Fibroblast of mammary gland (primary cell): ENCODE measurements at places on chromosomes 1 and 21.
A peak's percentile ranks its signal among the peaks of the same experiment; 100 is the strongest.

- no peak for DNase-seq
These were observed 49.2 kb upstream of the TACSTD2 start for GRCh38 chr1:58626293-58626692.

DNA sequence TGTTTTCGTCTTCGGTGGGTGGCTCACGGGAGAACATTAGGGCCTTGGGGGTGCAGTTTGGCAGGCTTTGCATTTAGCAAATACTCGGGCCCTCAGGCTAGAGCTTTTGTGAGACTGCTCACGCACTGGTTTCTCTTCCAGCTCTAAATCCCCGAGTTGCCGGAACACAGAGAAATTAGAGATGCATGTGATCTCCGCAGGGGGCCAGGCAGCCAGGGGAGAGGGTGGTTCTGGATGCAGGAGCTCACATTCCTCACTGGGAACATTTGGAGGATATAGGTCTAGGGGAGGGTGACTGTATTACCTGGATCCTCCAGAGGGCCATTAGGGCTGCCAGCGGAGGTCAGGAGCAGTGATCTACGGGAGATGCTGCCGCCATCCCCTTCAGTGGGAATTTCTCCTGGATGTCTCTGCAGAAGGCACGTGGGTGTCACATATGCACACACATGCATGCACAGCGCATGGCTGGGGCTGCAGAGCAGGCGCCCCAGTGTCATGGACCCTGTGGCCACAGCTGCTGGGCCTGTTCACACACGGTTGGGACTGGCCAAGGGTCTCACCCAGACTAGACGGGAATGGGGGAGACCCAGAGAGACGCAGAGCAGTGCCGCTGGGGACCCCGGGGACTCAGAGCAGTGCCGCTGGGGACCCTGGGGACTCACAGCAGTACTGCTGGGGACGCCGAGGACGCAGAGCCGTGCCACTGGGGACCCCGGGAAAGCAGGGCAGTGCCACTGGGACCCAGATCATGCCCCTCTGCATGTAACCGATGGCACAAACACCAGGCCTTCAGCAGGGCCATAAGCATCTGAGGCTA lies 258.7 kb downstream of the CAMTA1 start:
- DNase-seq, result no peak

DNA sequence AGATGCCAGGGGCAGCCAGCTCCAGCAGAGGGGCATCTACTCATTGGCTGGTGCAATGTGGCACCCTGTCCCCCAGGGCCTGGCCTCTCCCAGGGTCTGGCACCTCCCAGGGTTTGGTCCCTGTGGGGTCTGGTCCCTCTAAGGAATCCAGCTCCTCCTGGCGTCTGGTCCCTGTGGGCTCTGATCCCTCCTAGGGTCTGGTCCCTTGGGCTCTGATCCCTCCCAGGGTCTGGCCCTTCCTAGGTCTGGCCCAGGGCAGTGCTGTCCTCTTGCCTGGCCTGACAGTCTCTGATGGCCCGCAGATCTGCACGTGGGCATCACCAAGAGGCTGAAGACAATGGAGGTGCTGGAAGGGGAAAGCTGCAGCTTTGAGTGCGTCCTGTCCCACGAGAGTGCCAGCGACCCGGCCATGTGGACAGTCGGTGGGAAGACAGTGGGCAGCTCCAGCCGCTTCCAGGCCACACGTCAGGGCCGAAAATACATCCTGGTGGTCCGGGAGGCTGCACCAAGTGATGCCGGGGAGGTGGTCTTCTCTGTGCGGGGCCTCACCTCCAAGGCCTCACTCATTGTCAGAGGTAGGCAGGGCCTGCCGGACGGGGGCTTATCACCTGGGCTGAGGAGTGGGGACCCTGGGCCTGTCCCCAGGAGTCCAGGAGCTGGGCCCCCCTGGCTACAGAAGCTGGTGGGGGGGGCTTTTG lies 73.9 kb downstream of the OBSCN start:
- DNase-seq, result no peak

DNA sequence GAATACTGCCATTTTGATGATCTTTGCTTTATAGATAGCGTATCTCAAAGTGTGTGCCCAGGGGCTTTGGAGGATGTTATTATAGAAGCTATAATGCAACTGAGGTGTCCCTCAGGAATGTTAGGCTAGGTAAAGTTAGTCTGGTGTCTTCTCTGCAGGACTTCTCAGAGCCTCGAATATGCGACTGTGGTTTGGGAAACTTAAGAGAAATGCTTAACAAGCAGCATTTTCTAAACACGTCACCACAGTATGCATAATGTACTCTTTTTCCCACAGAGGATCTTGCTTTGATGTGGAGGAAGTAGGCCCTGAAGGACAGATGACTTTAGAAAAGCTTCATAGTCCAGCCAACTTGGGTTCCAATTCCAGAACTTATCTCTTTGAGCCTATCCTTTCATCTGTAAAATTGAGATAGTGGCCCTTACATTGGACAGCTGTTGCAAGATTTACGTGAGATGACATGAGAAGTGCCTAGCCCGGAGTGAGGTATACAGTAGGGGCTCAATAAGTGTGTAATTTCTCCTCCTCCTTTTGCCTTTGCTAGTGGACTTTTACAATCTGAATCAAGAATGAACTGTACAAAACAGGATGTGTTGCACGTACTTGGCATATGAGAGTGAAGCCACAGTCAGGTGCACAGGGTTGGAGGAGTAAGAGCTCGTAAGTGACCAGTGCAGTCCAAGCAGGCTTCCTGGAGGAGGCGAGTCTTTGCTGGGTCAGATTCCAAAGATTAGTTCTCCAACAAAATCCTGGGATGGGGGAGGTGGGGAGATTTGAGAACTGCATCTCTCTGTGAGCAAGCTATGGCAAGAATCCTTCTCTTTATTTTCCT lies 29.7 kb upstream of the TRABD2B start:
- no peak for DNase-seq

- no peak for DNase-seq
These were observed 90.8 kb upstream of the AJAP1 start for GRCh38 chr1:4563586-4563985.

GRCh38 chr1:55869065-55869464 lies 653.9 kb upstream of the USP24 start:
- DNase-seq, result no peak

DNA sequence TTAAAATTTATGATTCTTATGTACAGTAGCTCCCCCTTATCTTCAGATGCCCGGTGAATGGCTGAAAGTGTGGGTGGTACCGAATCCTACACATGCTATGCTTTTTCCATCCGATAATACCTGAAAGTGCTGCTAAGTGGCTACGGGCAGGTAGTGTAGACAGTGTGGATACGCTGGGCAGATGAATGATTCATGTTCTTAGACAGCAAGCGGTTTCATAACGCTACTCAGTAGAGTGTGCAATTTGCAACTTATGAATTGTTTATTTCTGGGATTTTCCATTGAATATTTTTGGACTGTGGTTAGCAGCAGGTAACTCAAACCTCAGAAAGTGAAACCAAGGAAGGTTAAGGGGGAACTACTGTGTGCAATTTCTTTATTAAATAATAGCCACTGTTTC lies 7.5 kb downstream of the PCP4 start:
- no peak for DNase-seq

DNA sequence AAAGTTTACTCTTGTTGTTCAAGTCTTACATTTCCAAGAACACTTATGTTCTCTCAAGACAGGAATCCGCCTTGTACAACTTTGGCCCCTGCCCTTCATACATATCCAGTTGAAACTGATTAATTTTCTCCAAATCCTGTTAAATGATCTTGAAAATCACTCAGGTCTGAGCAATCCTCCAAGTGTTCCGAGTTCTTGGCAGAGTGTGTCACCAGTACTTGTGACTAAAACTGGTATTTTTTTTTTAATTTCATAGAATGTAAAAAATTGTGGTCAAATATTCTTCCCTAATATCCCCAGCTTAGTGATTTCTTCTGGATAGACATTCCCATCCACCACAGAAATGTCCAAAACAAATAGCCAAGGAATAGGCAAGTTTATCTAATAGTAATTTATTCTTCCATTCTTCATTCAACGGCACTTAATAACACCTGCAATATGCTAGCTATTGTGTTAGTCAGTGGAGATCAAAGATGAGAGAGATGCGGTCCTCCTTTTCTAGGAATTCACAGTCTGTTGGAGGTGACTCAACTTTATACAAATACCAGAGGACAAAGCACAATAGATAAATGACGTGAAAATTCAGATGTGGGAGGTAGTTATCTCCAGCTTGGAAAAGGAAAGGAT lies 71.4 kb downstream of the DIRAS3 start:
- peak; percentile 87 for DNase-seq

GRCh38 chr1:16205891-16206546 lies 6.4 kb downstream of the ARHGEF19 start:
- DNase-seq, result no peak

- DNase-seq, result no peak
These were observed 4.7 kb upstream of the SPATA45 start for GRCh38 chr1:212852105-212852688.

GRCh38 chr1:214843281-214843680 lies 239.3 kb upstream of the KCNK2 start:
- DNase-seq, result peak; percentile 61

GRCh38 chr1:67743072-67743725 lies 58.2 kb downstream of the GADD45A start:
- no peak for DNase-seq

- DNase-seq, result no peak
These were observed 136.3 kb upstream of the SLC44A3 start for GRCh38 chr1:94683886-94684285.

- no peak for DNase-seq
These were observed 286.9 kb upstream of the ADGRL2 start for GRCh38 chr1:81513796-81514354.

DNA sequence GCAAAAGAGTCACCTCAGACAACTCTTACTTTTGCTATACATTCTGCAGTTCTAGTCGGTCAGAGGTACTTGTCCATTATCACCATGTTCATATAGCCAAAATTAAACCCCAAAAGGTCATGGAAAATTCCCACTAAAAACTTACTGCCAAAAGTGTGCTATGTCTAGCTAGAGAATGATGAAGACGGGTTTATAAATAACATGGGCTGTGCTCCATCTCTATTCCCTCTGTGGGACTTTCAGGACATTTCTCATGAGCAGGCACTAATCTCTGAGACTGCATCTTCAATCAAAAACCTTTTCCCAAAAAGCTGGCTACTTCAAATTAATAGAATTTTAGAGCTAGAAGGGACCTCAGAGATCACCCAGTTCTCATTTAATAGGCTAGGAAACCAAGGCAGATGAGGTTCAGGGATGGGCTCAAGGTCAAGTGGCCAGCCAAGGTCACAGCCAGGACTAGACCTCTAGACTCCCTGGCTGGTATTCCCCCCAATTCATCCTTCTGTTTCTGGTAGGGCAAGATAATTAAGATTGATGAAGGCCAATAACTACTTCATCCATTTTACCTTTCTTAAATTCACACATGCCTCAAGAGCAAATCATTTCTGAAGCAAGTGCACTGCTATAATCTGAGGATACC lies 21.0 kb upstream of the MOB3C start:
- no peak for DNase-seq

DNA sequence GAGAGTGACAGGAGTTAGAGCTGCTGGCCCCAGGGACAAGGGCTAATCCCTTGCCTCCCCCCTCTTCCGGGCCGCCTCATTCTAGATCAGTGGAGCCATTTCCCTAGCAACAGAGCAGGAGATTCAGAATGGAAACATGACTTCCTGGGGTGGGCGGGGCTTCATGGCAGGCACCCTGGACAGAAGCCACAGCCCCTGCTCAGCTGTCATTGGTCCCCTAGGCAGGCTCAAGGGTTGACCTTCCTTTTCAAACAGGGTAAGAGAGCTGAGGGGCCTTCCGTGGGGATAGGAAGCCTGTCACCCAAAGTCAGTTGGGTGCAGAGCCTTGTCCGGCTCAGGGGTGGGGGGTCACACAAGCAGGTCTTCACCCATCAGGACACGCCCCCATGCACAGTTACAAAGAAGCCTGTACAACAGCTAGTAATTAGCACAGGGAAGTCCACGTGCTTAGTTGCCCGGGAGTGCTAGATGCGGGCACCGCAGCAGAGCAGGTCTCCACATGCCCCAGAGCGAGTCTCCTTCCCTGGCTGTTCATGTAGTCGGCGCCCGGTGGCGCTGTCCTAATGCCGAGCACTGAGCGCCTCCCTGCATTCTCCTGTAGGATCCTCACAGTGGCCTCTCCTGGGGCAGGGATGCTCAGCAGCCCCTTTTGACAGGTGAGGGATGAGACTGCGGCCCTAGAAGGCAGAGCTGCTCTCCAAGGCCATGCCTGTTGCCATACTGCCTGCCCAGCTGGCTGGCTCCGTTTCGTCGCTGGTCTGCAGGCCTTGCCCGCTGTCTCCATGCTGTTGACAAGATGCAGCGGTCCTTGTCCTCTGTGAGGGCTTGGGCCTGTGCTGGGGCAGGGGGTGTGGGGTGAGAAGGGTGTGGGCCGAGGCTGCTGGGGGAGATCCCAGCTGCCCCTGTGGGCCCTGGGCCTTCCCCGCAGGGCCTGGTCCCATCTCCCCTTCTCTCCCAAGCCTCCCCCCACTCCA lies 5.1 kb downstream of the TMEM201 start:
- peak; percentile 36 for DNase-seq

- DNase-seq, result peak; percentile 34
These were observed 30.4 kb downstream of the IFNGR2 start for GRCh38 chr21:33433425-33434114.

DNA sequence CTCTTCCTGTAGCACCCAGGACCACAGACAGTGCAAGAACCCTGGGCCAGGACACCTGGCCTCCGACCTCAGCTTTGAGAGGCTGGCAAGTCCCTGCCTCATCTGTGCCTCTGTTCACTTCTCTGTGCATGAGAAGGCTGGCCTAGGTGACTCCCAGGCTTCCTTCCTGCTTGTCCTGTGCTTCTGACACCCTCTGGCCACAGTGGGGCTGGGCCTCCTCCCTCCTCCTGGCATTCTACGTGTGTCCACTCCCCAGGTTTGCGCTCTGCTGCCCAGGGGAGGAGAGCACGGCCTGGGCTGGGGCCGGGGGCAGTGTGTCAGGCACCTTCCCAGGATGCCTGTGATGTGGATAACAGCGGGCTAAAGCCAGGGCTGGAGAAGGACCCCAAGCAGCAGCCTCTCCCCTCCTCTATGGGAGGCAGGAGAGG lies 30.3 kb upstream of the PKP1 start:
- no peak for DNase-seq

DNA sequence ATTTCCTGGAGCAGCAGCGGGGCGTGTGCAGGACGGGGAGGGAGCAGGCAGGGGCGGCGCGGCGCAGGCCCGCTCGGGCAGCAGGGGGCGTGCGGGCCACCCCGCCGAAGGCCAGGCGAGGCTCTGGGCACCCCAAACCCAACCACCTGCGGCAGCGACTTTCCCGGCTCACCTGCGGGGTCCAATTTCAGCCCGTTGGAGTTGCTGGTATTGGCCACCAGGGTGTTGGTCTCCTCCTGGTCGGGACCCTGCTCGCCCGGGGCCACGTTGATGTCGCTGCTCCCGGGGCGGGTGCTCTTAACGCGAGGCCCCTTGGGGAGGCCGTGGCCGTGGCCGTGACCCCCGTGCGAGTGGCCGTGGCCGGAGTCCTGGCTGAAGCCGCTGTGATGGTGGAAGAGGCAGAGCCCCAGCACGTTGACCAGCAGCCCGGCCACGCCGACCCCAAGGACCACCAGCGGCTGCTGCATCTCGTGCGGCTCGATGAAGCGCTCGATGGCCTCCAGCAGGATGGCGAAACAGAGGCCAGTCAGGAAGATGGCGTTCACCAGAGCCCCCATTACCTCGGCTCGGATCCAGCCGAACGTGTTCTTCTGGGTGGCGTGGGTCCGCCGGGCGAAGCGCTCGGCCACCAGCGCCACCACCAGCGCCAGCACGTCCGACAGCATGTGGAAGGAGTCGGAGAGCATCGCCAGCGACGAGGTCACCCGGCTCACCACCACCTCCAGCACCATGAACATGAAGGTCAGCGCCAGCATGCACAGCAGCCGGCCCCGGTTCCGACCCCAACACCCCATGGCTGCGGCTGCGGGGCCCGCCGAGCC lies 932 bp downstream of the SLC30A1 start:
- peak; percentile 49 for DNase-seq

GRCh38 chr1:21794656-21795055 lies 11.7 kb upstream of the USP48 start:
- no peak for DNase-seq

GRCh38 chr1:97929874-97930851 lies 9.3 kb upstream of the DPYD start:
- no peak for DNase-seq
